ENCODE measurements at places on chromosomes 5 and 9.

GRCh38 chr9:136943291-136944211 is 987 bp downstream of the FBXW5 start:
- DNase-seq: no peak

GRCh38 chr5:61808091-61808490 is 476.0 kb downstream of the ZSWIM6 start:
- DNase-seq: no peak

DNA sequence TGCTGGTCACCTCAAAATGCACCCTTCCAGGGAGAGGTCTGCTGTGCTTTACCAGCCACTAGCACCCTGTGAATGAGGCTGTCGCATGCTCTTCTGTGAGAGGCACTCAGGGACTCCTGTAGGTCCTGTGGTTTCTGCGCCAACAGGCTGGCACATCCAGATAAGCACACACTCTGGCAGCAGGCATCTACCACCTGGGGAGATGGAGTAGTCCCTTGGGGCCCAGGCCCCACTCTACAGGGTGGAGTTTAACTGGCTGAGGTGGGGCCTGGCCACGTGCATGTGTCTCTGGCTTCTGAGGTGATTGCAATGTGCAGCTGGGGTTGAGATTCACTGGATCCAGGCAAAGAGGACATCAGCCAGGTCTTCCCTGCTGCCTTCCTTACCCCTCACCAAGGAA is 32.3 kb downstream of the TMEM174 start:
- DNase-seq: no peak

DNA sequence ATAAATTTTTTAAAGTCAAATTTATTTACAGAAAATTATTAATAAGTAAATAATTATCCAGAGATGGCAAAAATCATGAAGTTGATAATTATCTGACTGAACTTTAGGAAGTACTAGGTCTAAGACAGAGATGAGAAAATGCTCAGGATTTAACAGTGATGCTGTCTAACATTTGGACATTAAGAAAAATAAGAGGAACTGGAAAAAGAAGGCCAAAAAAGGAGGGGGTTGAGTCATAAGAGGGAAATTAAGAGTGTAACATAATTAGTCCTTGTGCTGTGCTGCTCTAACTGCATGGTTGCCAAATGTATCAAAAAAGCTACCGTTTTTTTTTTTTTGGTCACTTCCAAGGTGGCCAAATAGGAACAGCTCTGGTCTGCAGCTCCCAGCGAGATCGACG is 35.4 kb upstream of the TUT7 start:
- no peak for DNase-seq

- DNase-seq: no peak
These were observed 17.4 kb upstream of the LHX3 start for GRCh38 chr9:136222166-136222905.

DNA sequence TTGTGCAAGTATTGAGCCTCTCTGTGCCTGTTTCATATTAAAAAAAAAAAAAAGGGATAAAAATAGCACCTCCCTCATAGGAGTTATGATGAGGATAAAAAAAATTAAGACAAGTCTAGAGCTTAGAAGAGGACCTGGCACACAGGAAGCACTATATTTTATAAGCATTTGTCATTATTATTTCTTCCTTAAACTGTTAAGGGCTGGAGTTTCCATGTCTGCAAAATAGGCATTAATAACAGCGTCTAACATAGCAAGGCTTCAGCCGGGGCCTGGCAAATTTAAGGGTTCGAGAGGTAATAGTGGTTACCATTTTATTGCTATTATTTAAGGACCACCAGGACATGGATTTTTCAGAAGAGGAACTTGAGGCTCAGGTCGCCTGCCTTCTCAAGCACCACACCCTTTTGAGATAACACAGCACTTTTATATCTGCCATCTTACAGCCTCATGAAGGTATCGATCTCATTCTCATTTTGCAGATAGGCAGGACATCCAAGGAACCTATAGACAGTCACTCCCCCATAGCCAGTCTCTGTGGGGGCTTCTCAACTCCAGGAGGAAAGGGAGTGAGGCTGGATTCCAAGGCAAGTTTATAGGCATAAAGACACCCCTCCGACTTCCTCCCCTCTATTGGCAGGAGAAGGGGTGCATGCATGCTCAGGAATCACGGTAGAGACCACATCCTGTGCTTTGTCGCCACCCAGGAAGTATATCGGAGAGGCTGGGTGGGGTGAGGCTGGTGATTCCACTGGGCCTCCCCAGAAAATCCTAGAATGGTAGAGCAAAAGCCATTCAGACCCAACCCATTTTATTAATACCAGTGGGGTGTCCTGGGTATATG is 2.4 kb downstream of the ANXA6 start:
- DNase-seq: no peak

- no peak for DNase-seq
These were observed 129.2 kb upstream of the TRPM3 start for GRCh38 chr9:71250581-71250980.

DNA sequence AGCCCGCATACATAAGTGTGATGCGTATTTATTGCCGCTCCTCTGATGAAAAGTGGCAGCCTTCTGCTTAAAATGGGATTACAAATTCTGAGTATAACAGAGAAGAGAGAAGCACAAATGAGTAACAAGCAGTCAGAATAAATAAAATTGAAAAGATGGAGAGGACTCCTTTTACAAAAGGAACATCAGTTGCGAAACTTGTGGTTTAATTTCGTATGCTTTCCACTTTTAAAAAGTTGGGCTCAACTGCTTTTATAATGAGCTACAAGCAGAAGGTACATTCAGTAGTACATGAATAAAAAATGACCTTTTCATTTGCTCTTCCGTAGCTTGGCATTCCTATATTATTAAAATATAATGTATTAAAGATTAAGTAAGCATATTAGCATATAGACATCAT is 320.0 kb downstream of the FBXL17 start:
- DNase-seq: no peak

DNA sequence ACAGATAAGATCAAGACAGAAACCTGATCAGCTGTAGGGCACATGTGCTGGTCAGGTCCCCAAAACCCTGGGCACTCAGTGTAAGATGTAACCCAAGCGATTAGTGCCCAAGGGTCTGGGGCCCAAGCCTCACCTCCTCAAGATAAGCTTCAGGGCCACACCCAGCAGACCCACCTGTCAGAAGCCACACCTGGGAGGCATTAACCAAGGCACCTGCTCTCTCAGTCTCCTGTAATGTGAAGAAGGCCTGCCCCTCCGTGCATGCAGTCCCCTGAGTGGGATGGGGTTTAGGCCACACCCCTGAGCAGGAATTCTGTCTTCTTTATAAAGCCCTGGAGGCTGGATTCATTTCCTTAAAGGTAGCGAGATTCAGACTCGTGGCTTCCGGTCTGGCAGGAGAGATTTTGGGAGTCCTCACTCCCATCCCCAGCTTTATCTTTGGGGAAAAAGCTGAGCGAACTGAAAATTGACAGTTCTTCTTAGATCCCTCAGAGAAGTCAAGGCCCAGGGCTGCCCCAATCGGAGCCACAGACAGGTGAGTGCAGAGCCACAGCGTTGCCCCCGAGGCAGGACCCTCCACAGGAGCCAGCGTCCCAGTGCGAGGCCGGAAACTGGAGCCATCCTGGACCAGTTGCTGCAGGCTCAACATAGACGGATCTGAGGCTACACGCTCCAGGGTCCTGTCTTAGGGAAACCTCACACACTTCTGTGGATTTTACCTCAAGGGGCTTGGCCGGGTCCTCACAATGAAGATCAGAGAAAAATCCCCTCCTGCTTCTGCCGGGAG is 357.6 kb upstream of the IRX4 start:
- DNase-seq: no peak

Data from anterior cingulate cortex (tissue), 58 donors.